ENCODE measurements at places on chromosomes 12 and 14.
A peak's percentile ranks its signal among the peaks of the same experiment; 100 is the strongest.

DNA sequence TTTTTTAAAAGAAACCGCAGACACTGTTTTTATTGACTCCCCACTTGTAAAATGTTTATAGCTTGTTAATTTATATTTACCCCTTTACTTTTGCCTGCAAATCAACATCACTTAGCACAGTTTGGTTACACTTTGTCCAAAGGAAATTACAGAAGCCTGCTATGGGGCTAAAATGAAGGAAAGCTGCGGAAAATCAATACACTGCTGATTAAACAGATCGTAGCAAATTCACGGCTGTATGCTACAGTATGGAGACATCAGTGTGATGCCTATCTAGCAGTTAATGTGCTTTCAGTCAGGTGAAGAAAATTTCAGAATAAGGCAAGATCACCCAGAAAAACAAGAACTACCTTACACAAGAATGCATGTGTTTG is 110.0 kb downstream of the FOXG1 start:
- peak; percentile 99 for DNase-seq

GRCh38 chr14:100020629-100021028 is 44.6 kb upstream of the EVL start:
- no peak for DNase-seq

DNA sequence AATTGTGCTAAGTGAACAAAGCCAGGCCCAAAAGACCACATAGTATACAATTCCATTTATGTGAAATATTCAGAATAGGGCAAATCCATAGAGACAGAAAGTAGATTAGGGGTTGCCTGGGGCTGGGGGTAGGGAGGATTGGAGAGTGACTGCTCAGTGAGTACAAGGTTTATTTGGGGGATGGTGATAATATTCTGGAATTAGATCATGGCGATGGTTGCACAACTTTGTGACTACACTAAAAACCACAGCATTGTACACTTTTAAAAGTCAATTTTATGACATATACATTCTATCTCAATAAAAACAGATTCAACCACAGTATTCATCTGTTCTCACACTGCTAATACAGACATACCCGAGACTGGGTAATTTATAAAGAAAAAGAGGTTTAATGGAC is 68.7 kb upstream of the MAP1LC3B2 start:
- no peak for DNase-seq

GRCh38 chr14:29858299-29858698 is 69.3 kb downstream of the PRKD1 start:
- no peak for DNase-seq

GRCh38 chr12:52360663-52361271 is 6.5 kb downstream of the KRT85 start:
- DNase-seq: no peak

DNA sequence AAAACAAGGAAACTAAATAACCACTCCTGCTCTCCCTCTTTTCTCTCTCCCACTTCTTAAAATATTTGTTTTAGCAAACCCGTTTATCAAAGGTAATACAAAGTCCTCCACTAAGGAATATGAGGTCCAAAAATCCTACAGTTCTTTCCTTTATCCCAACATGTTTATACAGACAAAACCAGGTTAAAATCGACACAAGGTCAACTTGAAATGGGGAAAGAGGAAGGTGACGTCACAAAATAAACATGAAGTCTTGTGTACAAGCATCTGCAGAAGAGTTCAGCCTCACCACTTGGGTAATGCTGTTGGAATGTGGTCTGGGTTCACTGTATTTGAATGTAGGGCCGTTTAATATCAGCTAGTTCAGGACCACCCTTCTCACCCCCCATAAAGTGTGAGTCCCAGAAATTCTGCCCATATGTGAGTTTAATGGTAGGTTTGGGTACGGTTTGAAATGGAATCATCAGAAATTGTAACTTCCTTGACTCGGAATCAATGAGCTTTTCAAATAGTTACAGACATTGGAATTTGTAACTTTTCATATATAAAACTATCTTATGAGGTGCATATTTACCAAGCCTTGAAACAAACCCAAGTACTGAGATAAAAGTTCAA is 120.0 kb upstream of the SLC38A2 start:
- DNase-seq: no peak

DNA sequence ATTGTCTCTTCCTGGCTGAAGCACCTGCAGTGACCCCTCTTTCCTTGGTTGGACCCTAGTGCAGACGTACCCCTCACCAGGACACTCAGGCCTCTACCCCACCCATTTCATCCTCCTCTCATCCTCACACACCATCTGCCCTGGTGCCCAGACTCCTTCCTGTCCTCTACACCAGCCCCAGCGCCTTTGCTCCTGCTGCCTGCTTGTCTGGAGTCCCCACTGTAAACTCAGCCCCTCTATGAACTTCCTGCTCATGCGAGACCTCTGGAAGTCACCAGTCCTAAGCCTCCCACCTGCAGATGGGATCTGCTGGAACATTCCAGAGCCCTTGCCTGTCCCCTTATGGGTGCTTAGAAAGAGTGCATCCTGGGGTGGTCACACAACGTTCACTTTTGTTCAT is 242.5 kb downstream of the ADGRD1 start:
- no peak for DNase-seq

GRCh38 chr14:54683882-54684794 is 117.2 kb downstream of the SAMD4A start:
- DNase-seq: no peak

DNA sequence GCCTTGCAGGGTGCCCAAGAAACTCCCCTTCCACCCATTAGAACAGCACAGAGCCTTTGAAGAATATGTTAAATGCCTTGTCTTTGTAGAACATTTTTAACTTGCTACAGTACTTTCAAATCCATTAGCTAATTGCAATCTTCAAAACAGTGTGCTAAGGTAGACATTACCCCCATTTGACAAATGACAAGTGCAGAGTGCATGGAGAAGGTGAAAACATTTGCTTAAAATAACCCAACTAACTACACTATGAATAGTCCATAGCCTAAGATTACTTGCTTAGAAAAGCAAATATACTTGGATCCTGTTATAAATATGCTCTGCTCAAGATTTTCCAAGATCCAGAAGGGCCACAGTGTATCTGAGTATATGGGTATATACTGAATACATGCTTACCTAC is 87.0 kb upstream of the G2E3 start:
- no peak for DNase-seq

DNA sequence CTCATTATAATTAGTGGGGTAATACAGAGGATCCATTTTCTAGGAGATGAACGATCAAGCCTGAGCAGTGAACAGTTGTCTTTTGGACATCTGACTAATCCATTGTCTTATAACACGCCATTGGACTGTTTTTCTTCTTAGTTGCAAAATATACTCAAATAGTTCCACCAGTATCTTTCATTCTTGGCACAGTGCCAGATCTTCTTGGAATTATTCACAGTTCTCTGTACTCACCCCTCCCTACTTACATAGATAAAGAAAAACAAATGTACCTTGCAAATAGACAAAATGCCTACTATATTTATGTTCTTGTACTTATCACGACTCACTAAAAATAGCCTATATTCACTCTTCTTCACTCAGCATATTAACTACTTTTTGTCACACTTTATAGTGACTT is 3.8 kb downstream of the CBLN3 start:
- DNase-seq: no peak

- no peak for DNase-seq
Measured at GRCh38 chr14:53260286-53260685, 107.2 kb upstream of the DDHD1 start.

GRCh38 chr12:109695961-109696461 is 17.6 kb upstream of the FAM222A start:
- DNase-seq: no peak

DNA sequence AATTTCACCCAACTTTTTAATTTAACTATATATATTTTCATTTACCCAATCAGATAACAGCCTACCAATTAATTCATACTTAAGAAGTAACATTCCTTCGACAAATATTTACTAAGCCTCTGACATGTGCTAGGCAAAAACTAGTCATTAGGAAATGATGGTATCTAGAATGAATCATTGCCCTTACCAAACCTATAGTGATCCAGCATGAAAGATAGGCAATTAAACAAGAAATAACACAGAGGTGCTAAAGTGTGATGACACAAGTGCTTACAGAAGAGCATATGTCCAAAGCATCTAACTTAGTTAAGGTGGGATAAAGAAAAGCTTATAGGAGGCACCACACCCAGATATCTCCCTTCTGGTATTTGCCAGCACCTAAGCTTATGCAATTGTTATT is 166.5 kb upstream of the RASSF8 start:
- DNase-seq: no peak

DNA sequence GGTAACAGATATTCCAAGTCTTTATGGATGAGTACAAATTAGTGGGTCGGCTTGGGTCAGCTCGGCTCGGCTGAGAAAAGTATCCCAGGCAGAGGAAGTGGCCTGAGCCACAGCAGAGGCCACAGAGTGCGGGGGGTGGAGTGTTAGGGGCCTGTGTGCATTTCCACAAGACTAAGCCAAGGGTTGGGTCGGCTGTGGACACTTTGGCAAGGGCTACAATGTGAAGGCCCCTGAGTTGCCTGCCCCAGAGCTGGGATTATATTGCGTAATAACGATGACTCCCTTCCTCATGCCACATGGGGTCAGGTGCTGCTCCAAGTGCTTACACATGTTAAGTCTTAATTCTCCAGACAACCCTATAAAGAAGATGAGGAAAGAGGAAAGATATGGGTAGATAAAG is 11.4 kb downstream of the EVL start:
- DNase-seq: no peak

GRCh38 chr12:71194657-71195056 is 36.9 kb upstream of the TSPAN8 start:
- DNase-seq: peak; percentile 6

Measured in NCI-H1092 treated with DMSO at 0.1 percent for 48 hours (cell line).